Heart left ventricle (tissue), 16 donors: ENCODE measurements at places on chromosomes 16 and 17.

GRCh38 chr16:82470016-82470415, 156.8 kb upstream of the CDH13 start:
- DNase-seq = no peak

- no peak for DNase-seq
Measured at GRCh38 chr16:19289811-19290485, 4.4 kb downstream of the CLEC19A start.

DNA sequence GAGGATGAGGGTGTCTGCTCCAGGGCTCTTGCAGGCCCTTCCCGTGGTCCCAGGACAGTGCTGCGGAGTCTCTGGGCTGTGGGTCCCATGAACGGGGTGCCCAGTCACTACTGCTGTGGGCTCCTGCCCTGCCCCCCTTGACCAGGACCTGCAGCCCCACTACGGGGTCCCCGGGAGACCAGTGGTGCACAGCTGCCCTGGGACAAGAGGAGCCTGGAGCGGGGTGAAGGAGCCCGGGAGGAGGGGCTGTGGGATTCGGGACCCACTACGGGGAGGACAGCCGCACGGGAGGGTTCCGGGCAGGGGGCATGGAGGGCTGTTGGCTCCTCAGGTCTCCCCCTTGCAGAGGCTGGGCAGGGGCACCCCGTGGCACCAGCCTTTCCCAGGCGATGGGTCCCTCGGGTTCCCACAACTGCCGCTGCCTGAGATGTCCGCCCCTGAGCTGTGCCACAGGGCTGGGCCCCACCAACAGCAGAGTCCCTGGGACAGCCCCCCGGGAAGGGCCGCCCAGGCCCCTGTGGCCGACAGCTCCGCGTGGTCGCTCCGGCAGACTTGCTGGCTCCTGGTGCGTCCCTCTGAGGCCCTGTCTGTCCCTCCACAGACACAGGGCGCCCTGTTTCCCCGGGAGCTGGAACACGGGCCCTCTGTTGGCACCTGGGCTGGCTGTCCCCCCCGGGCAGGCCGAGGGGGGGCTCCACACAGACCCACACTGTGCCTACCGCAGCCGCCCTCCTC, 52.1 kb upstream of the GNG13 start:
- DNase-seq = peak; percentile 14

DNA sequence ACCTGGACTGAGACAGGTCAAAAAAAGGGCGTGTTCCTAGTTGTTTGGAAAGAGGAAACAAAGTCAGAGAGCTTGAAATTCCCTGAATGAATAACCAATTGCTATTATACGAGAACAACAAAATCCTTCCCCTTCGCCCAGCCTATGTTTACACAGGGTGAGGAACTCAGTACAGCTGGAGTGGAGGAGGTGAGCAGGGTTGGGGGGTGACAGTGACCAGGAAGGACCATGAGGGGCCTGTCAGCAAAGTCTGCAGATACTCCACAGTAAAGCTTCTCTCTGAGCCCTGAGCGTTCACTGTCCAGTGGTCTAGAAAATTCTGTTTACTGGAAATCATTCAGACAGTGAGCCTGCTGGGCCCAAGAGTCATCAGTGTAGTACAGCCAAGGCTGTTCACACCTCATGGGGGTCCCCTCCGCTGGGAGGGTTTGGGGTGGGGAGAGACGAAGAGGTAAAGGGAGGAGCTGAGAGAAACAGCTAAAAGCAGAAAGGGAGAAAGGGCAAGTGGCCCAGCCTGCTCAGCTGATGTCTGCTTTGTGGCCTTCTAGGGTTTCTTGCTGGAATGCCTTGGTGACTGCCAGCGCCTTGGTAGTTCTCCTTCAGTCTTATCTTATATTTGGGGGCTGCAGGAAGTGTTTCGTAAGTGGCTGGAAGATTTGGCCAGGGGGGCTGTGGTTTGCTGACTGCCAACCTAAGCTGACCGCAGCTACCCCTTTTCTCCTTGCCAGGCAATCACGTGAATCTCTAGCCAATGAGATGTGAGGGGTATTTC, 5.7 kb downstream of the DUSP3 start:
- no peak for DNase-seq

- peak; percentile 77 for DNase-seq
Measured at GRCh38 chr17:42436391-42436790, 13.3 kb upstream of the CAVIN1 start.

DNA sequence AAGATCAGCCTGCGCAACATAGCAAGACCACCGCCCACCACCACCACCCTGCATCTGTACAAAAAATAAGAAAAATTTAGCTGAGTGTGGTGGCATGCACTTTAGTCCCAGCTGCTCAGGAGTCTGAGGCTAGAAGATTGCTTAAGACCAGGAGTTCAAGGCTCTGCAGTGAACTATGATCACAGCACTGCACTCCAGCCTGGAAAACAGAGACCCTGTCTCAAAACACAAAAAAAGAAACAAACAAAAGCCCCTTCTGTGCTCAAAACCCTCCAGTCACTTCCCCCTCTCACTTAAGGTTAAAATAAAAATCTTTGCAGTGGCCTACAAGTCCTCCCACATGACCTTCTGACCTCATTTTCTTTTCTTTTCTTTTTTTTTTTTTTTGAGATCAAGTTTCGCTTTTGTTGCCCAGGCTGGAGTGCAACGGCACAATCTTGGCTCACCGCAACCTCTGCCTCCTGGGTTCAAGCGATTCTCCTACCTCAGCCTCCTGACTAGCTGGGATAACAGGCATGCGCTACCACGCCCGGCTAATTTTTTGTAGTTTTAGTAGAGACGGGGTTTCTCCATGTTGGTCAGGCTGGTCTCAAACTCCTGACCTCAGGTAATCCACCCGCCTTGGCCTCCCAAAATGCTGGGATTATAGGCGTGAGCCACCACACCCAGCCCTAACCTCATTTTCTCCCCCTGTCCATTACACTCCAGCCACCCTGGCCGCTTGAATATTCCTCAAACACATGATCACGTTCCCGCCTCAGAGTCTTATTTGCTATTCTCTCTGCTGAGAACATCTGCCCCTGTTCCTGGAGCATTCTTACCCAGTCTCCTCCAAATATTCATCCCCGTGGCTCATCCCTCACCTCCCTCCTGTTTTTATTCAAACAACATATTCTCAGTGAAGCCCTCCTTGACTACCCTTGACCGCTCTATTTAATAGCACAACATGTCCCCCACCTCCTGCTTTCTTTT, 126.6 kb upstream of the MED13 start:
- no peak for DNase-seq

DNA sequence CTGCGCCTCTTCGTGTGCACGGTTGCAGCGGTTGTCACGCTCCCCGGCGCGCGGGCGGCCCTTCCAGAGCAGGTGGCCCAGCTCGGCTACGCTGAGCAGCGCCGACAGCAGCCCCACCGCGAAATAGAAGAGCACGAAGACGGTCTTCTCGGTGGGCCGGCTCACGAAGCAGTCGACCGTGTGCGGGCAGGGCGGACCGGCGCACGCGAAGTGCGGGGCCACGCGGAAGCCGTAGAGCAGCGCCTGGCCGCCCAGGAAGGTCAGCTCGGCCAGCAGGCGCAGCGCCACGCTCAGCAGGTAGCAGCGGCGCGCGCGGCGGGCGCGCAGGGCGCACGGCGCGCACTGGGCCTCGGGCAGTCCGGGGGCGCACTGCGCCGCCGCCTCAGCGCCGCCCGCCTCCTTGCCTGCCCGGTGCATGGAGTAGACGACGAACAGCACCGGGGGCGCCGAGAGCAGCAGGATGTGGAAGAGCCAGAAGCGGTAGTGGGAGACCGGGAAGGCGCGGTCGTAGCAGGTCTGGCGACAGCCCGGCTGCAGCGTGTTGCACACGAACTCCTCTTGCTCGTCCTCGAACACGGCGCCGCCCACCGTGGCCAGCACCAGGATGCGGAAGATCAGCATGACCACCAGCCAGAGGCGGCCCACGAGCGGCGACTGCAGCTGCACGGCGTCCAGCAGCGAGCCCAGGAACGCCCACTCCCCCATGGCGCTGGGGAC, 1.3 kb downstream of the GJD3 start:
- peak; percentile 57 for DNase-seq

GRCh38 chr17:67679721-67680120, 38.0 kb upstream of the NOL11 start:
- DNase-seq = no peak

GRCh38 chr17:2090804-2091534, 36.1 kb downstream of the HIC1 start:
- peak; percentile 80 for DNase-seq

DNA sequence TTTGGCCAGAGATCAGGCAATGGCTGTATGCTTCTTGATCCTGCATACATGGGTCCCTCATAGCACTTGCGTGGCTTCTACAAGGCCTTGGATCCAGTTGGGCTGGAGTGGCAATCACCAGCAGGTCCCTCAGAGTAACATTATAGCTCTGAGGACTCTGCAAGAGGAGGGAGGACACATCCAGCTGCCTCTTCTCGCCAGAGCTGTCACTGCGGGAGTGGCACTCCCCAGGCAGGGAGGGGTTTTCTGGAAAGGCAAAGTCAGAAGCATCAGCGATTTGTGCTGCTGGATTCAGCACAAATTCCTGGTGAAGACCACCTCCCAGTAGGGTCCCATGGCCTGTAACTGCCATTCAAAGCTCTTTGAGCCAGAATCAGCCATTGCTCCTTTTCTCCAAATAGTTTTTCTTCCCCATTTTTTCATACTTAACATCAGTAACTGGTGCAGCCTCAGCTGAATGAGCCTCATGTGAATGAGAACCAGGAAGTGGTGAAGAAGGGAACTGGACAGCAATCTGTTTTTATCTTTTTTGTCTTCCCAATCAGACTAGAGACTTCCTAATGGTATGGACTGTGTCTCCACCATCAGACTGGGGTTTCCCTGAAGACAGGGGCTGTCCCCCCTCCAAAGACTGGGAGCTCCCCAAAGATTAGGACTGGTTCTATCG, 40.6 kb upstream of the HOXB13 start:
- no peak for DNase-seq

DNA sequence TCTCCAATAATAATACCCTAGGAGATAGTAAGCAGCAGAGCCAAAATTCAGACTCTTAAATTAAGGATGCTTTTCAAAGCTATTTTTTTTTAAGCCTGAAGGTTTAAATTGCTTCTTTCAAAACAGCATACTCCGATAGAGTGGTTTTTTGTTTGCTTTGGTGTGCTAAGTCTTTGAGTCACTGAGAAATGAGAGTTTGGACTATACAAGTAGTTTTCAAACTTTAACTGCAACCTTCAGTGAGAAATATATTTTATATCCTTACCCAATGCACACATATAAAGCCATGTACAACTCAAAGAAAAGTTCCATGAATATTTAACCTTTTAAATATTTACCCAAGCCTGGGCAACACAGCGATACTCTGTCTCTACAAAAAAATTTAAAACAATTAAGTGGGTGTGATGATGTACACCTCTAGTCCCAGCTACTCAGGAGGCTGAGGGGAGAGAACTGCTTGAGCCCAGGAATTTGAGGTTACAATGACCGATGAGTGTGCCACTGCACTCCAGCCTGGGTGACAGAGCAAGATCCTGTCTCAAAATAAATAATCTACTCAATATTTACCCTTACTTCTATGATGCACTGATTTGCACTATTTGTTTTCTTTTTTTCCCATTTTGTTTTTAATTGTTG, 19.2 kb downstream of the DCUN1D3 start:
- DNase-seq = no peak

GRCh38 chr17:218432-219110, 37.1 kb upstream of the DOC2B start:
- no peak for DNase-seq
